CD4-positive, alpha-beta T cell (primary cell): ENCODE measurements at places on chromosomes 5 and 9.

DNA sequence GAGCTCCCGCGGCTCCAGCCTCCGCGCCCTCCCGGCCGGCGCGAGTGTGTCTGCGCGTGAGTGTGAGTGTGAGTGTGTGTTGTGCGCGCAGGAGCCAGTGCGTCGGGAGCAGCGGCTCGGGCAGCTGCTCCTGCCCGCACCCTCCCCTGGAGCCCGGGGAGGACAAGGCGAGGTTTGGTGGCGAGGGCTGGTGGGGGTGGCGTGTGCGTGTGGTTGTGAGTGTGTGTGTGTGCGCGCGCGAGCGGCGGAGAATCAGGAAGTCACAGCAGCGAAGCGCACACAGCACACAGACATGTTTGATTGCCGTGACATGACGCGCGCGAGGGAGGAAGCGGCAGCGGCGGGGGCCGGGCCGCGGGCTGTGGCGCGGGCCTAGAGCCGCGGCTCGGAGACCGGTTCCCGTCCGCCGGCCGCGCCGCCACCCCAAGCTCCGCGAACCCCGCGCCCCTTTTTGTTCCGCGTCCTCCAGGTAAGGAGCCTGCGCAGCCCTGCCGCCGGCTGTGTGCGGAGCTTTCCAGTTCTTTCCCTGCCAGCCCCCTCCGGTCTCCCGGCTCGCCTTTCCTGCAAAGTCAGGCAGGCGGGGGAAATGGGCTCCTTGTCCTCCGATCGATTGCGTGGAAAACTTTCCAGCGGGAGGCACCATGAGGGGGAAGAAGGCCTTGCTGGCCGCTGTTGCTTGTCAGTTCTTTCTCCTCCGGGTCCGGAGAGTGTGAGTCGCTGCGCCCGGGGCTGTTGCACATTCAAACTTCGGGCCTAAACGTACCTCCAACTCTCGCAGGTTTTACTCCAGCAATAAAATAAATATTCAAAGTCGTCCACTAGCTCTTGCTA, 2.4 kb downstream of the SMARCA2 start:
- DNase-seq, result peak; percentile 94

GRCh38 chr5:176547802-176548201, 1.3 kb upstream of the CDHR2 start:
- DNase-seq, result no peak

DNA sequence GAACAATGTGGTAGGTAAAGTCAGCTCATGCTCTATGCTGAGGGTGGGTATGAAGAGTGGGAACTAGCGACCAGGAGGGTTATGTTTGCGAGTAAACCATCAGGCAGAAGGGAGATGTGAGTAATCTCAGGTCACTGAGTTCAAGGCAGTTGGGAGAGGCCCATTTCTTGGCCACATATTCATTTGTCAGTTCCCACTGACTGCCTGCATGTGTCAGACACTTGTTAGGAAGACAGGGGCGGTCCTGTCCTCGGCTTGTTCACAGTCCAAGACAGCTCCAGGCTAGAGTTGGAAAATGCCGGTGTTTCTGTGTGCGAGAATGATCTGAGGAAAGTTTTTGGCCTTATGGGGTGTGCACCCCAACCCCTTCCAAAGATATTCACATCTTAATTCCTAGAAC, 48.6 kb upstream of the GDNF start:
- DNase-seq, result no peak

DNA sequence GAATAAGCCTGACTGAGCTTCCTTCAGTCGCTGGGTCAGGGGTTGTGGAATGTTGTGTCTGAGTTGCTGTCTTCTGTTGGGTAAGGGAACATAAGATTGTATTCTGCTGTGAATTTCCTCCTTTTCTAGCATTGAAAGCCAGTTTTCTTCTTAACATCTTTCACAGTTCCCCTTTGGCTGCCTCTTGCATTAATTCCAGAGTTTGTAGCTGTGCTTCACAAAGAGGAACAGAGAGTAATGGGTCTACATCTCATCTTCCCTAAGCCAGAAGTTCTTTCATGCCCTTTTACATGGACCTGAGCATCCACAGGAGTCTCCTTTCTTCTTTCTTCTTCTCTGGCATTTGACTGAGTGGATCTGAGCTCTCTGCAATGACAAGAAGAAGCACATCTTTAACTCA, 686.8 kb downstream of the KCTD16 start:
- no peak for DNase-seq

DNA sequence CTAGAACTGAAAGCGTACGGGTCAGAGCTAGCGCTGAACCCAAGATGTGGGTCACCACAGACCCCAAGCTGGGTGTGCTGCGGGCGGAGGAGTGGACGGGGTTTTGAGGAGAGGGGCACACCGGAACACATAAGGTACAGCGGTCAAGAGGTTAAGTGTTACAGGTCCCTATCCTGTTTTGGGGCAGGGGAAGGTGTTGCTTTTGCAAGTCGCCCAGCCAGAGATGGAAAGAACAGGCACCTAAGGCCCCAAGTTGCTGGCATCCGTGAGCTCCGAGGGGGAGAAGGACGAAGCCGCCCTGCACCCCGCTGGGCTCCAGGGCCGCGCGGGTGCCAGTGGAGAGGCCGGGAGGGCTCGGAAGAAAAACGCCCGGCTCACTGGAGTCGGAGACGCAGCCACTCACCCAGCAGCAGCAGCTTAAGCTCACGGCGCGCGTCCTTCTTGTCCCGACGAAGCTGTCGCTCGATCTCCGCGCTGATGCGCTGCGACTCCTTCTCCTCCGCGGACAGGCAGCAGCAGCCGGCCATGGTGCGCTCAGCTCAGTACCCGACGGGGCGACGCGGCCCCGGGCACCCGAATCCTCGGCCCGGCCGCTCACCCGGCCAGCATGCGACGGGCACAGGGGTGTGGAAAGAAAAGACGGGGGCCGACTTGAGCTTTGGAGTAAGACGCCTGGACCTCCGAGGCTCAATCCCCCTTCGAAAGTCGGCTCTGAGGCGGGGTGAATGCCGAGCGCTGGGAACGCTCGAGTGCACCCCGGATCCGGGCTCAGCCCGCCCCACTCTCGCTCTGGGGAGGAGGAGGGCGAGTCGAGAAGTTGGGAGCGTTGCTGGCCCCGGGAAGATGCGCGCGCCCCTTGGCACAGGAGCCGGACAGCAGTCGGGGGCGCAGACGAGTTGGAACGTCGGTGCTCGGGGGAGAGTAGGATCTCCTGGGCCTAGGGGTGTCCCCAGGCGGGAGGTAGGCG, 572 bp downstream of the GNA14 start:
- DNase-seq, result no peak

DNA sequence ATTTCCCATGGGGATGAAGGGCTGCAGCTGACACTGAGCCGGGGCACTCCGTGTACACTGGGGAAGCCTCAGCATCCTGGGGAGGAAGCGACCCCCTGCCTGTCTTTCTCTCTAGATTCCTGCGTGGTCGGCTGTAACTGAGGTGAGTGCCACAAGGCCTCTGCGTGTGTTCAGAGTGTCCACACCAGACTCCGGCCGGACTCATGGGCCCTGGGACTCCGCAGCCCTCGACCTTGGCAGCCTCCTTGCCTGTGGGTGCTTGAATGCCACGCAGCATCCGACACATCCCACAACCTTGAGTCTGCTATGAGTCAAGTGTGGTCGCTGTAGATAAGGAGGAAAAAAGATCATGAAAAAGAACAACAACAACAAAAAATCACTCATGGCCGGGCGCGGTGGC, 23.4 kb downstream of the PAEP start:
- DNase-seq, result no peak

DNA sequence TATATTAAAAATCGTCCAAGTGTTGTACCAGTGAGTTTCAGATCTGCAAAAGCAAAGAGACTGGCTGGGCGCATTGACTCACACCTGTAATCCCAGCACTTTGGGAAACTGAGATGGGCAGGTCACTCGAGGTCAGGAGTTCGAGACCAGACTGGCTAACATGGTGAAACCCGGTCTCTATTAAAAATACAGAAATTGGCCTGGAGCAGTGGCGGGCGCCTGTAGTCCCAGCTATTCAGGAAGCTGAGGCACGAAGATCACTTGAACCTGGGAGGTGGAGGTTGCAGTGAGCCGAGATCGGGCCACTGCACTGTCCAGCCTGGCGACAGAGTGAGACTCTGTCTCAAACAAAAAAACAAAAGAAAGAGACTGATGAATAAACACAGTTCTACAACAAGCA, 18.3 kb upstream of the B4GALT1 start:
- DNase-seq, result no peak
